GM12878 (cell line): ENCODE measurements at places on chromosomes 3 and 15. TPM values are rescaled to one million over a fixed set of nuclear protein-coding genes. Genes with fewer than 3 reads are reported as not detected.

- H3K27me3 ChIP-seq: no peaks in the 10 kb centered on the region
- H3K36me3 ChIP-seq: no peaks in the 10 kb centered on the region
- no peak for DNase-seq
- no peak overlapping the region for H3K4me3 ChIP-seq
- no peak overlapping the region for H3K27ac ChIP-seq
Measured at GRCh38 chr3:186509423-186509822, 34.8 kb downstream of the CRYGS start.

Gene FOXP1
- total RNA-seq: 0.90 and 1.6 TPM in 2 replicates

Gene CCNB2
- total RNA-seq: 74.1 and 76.6 TPM in 2 replicates

DNA sequence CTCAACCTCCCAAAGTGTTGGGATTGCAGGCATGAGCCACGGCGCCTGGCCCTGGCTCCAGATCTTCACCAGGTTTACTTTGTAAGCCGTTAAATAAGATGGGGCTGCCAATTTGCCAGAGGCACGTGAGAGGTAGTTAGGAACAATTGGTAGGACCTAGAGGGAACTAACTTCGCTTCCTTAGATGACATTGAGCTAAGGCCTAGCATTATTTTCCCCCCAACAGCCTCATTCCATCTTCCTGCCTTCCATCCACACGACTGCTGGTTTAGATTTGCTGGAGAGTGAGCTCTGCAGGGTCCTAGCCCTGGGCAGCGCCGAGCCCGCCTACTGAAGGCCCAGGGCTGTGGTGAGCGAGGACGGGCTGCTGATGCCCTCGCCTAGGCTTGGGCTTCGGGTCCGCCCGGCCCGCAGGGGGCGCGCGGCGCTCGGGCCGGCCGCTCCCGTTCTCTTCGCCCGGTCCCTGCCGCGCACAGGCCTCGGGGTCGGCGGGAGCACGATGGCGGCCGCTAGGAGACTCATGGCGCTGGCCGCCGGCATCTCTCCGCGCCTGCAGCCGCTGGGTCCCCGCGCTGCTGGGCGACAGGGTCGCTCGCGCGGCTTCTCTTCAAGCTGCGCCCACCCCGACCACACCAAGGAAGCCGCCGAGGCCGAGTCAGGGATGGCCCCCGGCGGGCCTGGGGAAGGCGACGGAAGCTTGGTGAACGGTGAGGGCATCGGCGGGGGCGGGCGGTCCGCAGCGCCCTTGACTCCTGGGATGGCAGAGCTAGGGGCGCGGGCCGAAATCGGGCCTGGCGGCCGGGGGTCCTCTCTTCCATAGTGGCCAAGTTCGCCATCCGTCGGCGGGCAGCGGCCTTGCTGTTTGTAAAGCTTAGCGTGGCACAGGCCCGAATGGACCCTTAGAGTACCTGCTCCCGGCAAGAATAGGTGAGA, 21.9 kb downstream of the DHX30 start:
- peak overlapping the region; percentile 85 for H3K27ac ChIP-seq
- peak overlapping the region; percentile 98 for H3K4me3 ChIP-seq
- H3K4me1 ChIP-seq: peaks cover 6% of the 10 kb centered on the region
- peaks cover 4% of the 10 kb centered on the region for H3K36me3 ChIP-seq
- no peaks in the 10 kb centered on the region for H3K27me3 ChIP-seq

GRCh38 chr3:67500709-67501108, 153.7 kb downstream of the SUCLG2 start:
- no peak for DNase-seq
- no peak overlapping the region for H3K27ac ChIP-seq
- H3K4me1 ChIP-seq: no peaks in the 10 kb centered on the region
- H3K4me3 ChIP-seq: no peak overlapping the region
- no peaks in the 10 kb centered on the region for H3K27me3 ChIP-seq

Gene SLC41A3
- 25.7 and 27.1 TPM in 2 replicates for total RNA-seq

- no peaks in the 10 kb centered on the region for H3K36me3 ChIP-seq
- peaks cover 12% of the 10 kb centered on the region for H3K4me1 ChIP-seq
- no peak for DNase-seq
- H3K4me3 ChIP-seq: no peak overlapping the region
- no peak overlapping the region for H3K27ac ChIP-seq
Measured at GRCh38 chr3:196163666-196164493, 47.3 kb downstream of the ZDHHC19 start.

GRCh38 chr3:14845180-14845579, 26.4 kb downstream of the FGD5 start:
- no peak overlapping the region for H3K4me3 ChIP-seq
- H3K4me1 ChIP-seq: peaks cover 6% of the 10 kb centered on the region; the same call in 1 of the 2 replicates
- H3K27ac ChIP-seq: no peak overlapping the region
- no peaks in the 10 kb centered on the region for H3K36me3 ChIP-seq
- peaks cover 3% of the 10 kb centered on the region; the same call in 1 of the 2 replicates for H3K27me3 ChIP-seq

DNA sequence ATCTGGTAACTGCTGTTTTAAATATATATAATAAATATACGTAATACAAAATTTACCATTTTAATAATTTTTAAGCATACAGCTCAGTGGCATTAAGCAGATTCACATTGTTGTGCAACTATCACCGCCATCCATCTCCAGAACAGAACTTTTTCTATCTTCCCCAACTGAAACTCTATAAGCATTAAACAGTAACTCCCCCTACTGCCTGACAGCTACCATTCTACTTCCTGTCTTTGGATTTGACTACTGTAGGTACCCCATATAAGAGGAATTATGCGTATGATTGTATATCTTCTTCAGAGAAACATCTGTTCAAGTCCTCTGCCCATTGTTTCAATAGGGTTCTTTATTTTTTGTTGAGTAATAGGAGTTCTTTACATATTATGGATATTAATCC, 36.8 kb downstream of the EID1 start:
- H3K27ac ChIP-seq: no peak overlapping the region
- H3K4me3 ChIP-seq: no peak overlapping the region
- no peaks in the 10 kb centered on the region for H3K36me3 ChIP-seq
- no peaks in the 10 kb centered on the region for H3K27me3 ChIP-seq
- no peak for DNase-seq
- H3K4me1 ChIP-seq: no peaks in the 10 kb centered on the region

Gene TP63
- total RNA-seq: 8.3 and 9.8 TPM in 2 replicates

Gene TPRG1
- 2.4 and 3.7 TPM in 2 replicates for total RNA-seq

- no peaks in the 10 kb centered on the region for H3K27me3 ChIP-seq
- no peak overlapping the region for H3K27ac ChIP-seq
- no peaks in the 10 kb centered on the region for H3K36me3 ChIP-seq
- no peak for DNase-seq
- H3K4me3 ChIP-seq: no peak overlapping the region
- H3K4me1 ChIP-seq: no peaks in the 10 kb centered on the region
Measured at GRCh38 chr15:72591361-72591760, 63.1 kb upstream of the GOLGA6B start.

GRCh38 chr3:88617283-88617682, 467.5 kb downstream of the C3orf38 start:
- H3K27ac ChIP-seq: no peak overlapping the region
- no peak for DNase-seq
- no peaks in the 10 kb centered on the region for H3K4me1 ChIP-seq

Gene AADACL2
- total RNA-seq: not detected in 2 replicates

DNA sequence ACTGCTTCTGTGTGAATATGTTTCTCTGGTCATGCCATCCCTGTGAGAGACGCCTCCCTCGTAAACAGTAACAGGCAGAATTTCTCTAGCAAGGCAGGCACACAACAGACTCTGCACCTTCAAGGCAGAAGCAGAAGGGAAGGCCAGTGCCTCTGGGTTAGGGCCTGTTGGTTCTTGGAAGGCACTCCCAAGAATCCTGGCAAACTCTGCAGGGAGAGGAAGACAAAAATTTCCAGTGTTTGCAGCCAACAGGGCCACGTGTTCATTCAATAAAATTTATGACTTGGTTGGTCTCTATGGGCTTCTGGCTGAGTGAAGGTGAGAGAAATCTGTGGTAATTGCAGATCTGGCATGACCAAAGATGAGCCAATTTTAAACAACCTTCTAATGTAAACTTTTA, 39.3 kb downstream of the NFKBIZ start:
- DNase-seq: no peak
- no peaks in the 10 kb centered on the region for H3K36me3 ChIP-seq
- H3K27me3 ChIP-seq: no peaks in the 10 kb centered on the region
- H3K4me1 ChIP-seq: no peaks in the 10 kb centered on the region
- no peak overlapping the region for H3K27ac ChIP-seq
- no peak overlapping the region for H3K4me3 ChIP-seq

Gene TMEM212
- not detected in 2 replicates for total RNA-seq

DNA sequence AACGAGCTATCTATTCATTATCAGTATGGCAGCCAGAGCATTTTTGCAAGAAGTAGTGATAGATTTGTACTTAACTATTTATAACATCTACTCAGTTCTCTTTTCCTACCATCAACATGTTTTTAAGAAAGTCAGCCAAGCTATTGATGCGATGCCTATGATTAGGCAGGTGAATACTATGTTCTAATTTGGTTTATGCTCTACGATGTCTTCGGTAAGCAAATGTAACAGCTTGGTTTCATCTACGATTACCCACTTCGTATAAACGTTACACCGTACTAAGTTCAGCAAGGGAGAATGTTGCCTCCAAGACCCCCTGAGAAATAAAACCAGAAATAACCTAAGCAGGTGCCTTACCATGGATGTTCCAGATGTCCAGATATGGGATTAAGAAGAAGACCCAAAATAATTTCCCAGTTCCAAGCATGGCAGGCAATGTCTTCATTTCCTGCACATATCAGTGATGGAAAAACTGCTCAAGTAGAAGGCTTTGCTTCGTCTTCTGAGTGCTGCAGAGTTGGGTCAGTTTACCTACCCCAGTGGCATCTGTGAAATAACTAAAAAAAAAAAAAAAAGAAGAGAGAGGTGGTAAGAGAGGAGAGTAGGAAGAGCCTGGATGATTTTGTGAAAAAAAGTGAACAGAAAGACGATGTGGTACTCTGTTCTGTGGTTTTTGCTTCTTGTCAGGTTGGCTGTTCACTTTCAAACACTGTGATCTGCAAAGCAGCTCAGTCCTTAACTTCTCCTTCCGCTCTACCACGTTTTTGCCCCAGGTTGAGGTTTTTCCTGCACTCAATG, at the start of gene BTLA:
Gene BTLA, minus strand, starts transcription at position 559 of the 798 bp plus-strand sequence. Its CDS starts 114 bp downstream, at position 445.
- H3K4me3 ChIP-seq: peak within 1 kb of the TSS; percentile 89
- no peaks in the 10 kb centered on the region for H3K27me3 ChIP-seq
- H3K27ac ChIP-seq: peak within 1 kb of the TSS; percentile 87
- DNase-seq: peak; percentile 79

DNA sequence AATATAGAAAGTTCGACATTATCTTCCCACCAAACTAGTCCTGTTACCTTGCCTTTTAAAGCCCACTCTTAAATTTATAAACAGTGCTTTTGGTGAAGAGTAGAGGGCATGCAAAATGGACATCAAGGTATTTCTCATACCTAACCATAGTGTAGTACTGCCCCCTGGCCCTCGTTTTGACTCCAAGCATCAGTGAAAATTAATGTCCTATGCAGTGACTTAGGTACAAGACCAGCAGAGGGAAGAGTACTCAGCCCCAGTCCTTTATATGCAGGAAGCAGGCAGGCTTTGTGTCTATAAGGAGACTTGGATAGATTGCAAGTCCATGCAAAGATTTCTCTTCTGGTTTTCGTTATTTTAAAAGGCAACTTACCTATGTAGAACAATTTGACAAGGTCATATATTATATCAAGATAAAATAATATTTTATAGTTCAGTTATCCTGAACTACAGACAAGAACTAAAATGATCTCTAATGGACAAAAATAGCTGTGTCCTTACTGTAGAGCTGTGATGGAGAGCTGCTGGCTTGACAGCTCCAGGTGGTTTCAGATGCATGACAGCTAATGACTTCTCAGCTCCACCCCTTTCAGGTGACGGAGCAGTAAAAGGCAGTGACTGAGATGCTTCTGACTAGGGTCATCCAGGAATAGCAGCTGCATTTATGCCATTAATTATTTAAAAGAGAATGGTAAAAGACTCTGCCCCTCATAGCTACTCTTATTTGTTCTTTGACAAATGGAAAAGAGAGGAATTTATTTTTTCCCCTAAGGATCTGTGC, 646.1 kb downstream of the SQOR start:
- no peaks in the 10 kb centered on the region for H3K27me3 ChIP-seq
- no peaks in the 10 kb centered on the region for H3K4me1 ChIP-seq
- H3K27ac ChIP-seq: no peak overlapping the region
- H3K4me3 ChIP-seq: no peak overlapping the region

GRCh38 chr3:163672954-163673353, 1405.3 kb downstream of the SI start:
- no peak for DNase-seq
- no peak overlapping the region for H3K4me3 ChIP-seq
- no peaks in the 10 kb centered on the region for H3K36me3 ChIP-seq
- H3K27me3 ChIP-seq: no peaks in the 10 kb centered on the region
- no peaks in the 10 kb centered on the region for H3K4me1 ChIP-seq

Gene CHSY1
- total RNA-seq: 17.5 and 17.8 TPM in 2 replicates

Gene TTLL13
- total RNA-seq: 0.13 and 0.19 TPM in 2 replicates

Gene SCN11A
- not detected in 2 replicates for total RNA-seq

DNA sequence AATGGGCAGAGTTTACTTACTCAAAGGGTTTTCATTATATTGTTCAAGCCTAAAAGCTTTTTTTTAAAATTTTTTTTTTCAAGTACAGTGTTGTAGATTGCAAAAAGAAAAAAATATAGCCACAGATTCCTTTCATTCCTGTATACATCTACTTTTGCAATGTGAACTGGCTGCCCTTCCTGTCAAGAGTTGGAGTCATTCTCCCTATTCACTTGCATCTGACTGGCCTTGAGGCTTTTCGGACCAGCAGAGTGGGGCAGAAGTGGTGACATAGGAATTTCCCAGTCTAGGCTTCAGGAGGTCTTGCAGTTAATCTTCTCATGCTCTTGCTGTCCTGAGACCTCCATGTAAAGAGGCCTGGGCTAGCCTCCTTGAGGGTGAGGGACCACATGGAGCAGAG, 218.3 kb upstream of the CFAP20DC start:
- H3K4me1 ChIP-seq: no peaks in the 10 kb centered on the region
- DNase-seq: no peak
- H3K4me3 ChIP-seq: no peak overlapping the region
- no peaks in the 10 kb centered on the region for H3K36me3 ChIP-seq
- H3K27ac ChIP-seq: no peak overlapping the region
- no peaks in the 10 kb centered on the region for H3K27me3 ChIP-seq

DNA sequence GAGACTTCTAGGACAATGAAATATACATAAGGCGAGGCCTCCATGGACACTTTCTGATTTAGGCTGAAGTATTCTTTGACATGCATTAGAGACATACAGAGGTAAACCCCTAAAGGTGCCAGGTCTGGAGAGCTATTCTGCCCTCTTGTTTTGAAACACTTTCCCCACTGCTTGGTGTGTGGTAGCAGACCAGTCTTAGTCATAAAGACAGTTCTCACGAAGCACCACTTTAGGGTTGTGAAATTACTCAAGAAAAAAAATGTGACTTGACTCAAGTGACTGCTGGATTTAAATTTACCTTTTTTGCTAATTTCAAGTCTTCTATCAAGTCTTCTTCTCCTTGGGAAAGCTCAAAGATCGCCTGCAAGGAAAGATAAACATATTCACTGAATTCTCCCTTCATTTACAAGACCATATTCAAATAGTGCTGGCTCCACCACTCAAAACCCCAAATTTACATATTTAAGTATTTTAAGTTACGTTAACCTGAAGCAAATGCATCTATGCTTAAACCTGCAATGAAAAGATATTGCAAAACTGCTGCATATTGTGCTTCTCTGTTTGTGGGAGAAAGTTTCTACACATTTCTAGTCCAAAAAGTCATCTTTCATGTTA, 48.4 kb downstream of the ARHGEF3 start:
- peak overlapping the region; percentile 70 for H3K27ac ChIP-seq
- peak; percentile 87 for DNase-seq
- peaks cover 48% of the 10 kb centered on the region for H3K4me1 ChIP-seq
